ENCODE measurements at places on chromosomes 6 and 20. TPM values are rescaled to one million over a fixed set of nuclear protein-coding genes. Genes with fewer than 3 reads are reported as not detected.

DNA sequence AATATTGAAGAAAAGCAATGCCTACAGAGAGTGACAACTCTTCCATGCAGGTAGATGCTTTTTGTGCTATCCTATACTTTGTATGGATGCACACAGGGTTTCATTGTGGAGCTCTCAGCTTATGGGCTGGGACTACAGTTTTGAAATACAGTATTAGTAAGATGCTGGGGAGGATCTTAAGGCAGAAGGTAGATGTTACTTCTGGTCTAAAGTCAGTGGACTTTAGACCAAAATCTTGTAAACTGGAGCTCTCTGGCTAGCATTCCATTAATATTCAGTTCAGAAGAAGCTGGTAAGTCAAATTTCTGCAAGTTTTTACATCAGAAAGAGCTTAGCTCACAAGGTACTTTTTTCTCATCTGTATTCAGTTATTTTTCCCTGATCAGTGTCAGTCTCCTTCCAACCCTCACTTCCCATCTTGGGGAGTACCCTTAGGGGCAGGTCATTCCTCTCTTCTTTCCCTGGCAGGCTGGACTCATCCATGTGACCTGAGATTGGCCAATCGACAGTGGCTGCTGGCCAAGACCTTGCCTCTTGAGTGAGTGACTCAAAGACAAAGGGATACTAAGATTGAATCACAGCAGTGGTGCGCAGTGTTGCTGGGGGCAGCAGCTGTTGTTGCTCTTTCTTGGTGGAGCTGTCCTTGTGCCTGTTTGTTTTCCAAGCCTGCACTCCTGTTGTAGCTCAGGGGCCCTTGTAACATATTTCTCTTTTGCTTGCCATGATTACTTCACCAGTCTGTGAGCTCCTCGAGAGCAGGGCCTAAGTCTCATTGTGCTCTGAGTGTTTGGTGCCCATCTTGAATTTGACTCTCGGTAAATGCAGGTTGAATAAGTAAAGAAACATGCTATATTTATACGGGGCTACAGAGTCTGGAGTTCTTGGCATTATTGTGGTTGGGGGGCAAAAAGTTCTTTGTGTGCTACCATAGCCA is 2.8 kb upstream of the PHF20 start:
- H3K36me3 ChIP-seq = no peaks in the 10 kb centered on the region
- H3K4me3 ChIP-seq = peak overlapping the region; percentile 91
- peaks cover 72% of the 10 kb centered on the region for H3K4me1 ChIP-seq
- peaks cover 17% of the 10 kb centered on the region for H3K27me3 ChIP-seq
- DNase-seq = peak; percentile 43

DNA sequence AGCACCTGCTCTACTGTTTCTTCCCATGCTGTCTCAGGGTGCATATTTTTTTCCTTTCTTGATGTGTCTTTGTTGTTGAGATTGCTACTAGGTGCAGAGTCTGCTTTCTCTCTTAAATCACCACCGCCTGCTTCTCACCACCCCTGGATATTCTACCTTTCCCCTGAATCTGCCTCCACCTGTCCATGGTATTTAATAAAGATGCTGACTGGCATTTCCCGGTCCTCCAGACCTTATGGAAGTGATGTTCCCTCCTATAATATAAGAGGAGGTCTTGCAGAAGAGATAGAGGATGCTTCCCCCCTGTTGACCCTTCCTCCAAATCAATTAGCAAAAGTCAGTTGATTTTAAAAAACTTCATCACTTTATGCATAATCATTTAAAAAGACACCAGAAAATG is 107.9 kb upstream of the IYD start:
- H3K4me1 ChIP-seq = peaks cover 14% of the 10 kb centered on the region
- no peaks in the 10 kb centered on the region for H3K36me3 ChIP-seq
- H3K27me3 ChIP-seq = peaks cover 8% of the 10 kb centered on the region
- no peak for DNase-seq
- no peak overlapping the region for H3K27ac ChIP-seq
- no peak overlapping the region for H3K4me3 ChIP-seq

GRCh38 chr6:47247227-47247797 is 62.4 kb downstream of the TNFRSF21 start:
- H3K27me3 ChIP-seq = no peaks in the 10 kb centered on the region
- H3K36me3 ChIP-seq = no peaks in the 10 kb centered on the region
- no peak overlapping the region for H3K4me3 ChIP-seq
- H3K4me1 ChIP-seq = peaks cover 5% of the 10 kb centered on the region
- H3K27ac ChIP-seq = no peak overlapping the region

DNA sequence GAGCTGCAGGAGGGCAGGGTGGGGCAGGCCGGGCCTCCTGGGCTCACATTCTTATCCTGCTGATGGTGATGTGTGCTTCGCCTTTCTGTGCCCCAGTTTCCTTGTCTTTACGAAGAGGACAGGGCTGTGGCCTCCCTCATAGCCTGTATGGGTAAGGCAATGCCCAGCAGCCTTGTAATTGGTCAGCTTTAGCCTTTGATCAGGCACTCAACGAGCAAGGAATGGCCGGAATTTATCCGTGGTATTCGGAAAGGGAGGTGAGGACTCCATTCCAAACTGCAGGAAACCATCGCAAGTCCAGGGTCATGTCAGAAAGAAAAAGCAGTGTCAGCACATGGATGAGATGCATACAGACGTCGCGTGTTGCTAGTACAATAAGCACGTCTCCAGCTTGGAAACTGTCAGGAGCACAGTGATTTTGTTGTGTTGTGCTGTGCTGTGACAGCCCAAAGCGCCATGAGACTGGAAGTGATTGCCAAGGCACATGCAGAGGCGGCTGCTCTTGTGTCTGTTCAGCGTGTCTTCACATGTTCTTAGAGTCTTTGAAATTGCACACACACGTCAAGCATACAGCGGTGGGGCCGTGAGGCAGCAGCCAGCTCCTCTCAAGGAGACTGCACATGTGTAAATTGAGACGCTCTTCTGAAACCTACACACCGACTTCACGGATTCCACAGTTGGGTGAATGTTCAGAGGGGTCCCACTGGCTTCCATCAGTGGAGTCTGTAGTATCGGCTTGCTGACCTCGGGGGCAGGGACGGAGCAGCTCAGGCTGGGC is 6.2 kb downstream of the SS18L1 start:
- DNase-seq = no peak
- H3K27me3 ChIP-seq = no peaks in the 10 kb centered on the region
- peaks cover 12% of the 10 kb centered on the region for H3K36me3 ChIP-seq
- peak overlapping the region; percentile 27 for H3K27ac ChIP-seq
- peaks cover 15% of the 10 kb centered on the region for H3K4me1 ChIP-seq

GRCh38 chr6:15145821-15146220 is 100.0 kb upstream of the JARID2 start:
- no peaks in the 10 kb centered on the region for H3K36me3 ChIP-seq
- peaks cover 6% of the 10 kb centered on the region for H3K27me3 ChIP-seq
- no peak overlapping the region for H3K4me3 ChIP-seq
- H3K27ac ChIP-seq = no peak overlapping the region

DNA sequence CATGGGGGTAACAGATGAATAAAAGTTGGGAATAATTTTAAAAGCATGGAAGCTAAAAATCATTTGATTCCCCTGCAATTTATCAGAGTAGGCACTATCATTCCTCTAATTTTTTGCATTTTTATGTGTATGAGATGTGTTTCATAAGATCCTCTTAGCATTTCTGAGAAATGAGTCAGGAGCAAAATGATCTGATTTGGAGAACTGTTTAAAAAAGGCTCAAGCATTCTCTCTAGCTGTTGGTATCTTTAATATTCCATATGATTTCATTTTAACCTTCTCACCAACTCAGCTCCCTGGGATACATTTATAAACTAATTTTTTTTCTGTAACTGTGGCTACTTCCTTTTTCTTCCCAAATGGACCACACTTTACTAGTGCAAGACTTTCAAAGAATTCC is 60.9 kb downstream of the MCHR2 start:
- no peak for DNase-seq
- no peaks in the 10 kb centered on the region for H3K4me1 ChIP-seq
- no peak overlapping the region for H3K4me3 ChIP-seq
- H3K27ac ChIP-seq = no peak overlapping the region

- DNase-seq = no peak
- no peak overlapping the region for H3K4me3 ChIP-seq
- H3K27ac ChIP-seq = no peak overlapping the region
- peaks cover 15% of the 10 kb centered on the region for H3K27me3 ChIP-seq
- no peaks in the 10 kb centered on the region for H3K36me3 ChIP-seq
Measured at GRCh38 chr20:47809161-47809960, 24.1 kb upstream of the SULF2 start.

- no peaks in the 10 kb centered on the region for H3K4me1 ChIP-seq
- no peaks in the 10 kb centered on the region for H3K36me3 ChIP-seq
- DNase-seq = no peak
- peaks cover under 1% of the 10 kb centered on the region for H3K27me3 ChIP-seq
Measured at GRCh38 chr6:97073903-97074302, 149.4 kb downstream of the KLHL32 start.

DNA sequence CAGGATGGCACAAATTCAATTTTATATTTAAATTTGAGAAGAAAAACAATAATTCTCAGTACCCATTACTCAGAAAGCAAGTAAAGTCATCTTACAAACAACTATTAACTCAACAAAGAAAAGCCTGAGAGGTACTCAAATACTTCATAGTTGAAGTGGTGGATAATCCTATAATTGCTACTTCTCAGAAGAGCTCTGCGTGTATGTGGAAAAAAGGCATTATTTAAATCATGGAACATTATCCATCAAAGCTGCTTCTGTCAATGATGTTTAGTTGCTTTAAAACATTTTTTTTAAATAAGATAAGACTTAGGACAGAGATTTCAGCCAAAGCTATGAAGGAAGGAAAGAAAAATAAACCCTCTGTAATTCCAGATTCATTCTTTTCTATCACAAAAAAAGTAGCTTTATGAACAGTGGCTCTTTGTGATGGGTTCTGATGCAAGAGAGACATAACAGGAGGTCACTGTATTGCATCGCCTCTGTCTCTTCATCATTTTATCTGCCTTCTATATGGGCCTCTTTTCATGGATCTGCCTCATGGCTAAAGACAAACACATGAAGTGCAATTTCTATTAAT is 367.9 kb upstream of the SLC35B3 start:
- no peak overlapping the region for H3K27ac ChIP-seq
- no peaks in the 10 kb centered on the region for H3K36me3 ChIP-seq

GRCh38 chr20:23647346-23647745 is 9.6 kb upstream of the CST3 start:
- no peak for DNase-seq
- no peaks in the 10 kb centered on the region for H3K4me1 ChIP-seq
- H3K4me3 ChIP-seq = no peak overlapping the region
- no peak overlapping the region for H3K27ac ChIP-seq
- H3K36me3 ChIP-seq = no peaks in the 10 kb centered on the region
- peaks cover 4% of the 10 kb centered on the region for H3K27me3 ChIP-seq

DNA sequence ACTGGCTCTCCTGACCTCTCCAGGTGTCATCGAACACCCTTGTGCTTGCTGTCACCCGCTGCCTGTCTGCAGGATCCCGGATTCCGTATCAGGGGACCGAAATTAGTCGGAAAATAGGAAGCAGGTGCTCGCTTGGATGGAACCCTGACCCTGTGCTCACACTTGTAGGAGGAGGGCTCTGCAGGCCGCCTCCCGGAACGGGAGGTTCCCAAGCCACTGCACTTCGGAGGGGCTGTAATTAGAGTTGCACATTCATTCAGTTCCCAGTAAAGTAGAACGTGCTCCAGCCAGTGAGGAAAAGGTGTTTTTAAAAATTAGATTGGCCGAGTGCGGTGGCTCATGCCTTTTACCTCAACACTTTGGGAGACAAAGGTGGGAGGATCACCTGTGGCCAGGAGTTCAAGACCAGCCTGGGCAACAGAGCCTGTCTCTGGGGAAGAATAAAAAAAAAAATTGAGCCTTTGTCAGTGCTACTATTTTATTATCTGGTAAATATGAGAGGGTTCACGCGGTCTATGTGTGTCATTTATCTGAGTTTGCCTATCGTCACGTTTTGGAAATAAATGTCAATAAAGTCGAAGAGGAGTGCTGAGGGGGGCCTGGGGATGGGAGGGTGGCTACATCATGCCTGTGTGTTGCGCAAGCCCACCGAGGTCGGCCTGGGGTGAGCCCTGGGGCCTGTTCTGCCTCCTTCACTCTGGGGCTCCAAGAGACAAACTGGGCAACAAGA is 1.5 kb upstream of the GMEB2 start:
- H3K4me3 ChIP-seq = peak overlapping the region; percentile 88
- DNase-seq = peak; percentile 42
- no peaks in the 10 kb centered on the region for H3K27me3 ChIP-seq
- peak overlapping the region; percentile 87 for H3K27ac ChIP-seq

DNA sequence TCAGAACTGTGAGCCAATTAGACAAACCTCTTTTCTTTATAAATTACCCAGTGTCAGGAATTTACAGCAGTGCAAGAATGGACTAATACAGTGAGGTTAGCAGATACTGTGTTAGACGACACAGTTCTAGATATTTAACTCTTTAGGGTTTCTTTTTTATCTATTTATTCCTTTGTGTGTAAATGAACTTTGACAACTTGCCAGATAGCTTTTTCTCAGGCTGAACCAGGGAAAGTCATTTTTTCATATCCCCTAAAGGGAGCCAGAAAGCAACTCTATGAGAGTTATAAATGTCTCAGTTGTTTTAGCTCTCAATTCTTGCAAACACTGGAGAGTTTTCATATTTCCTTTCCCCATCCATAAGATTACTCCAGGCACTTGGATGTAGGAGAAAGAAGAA is 277.3 kb downstream of the PHF3 start:
- H3K27me3 ChIP-seq = peaks cover 4% of the 10 kb centered on the region
- no peaks in the 10 kb centered on the region for H3K4me1 ChIP-seq
- H3K36me3 ChIP-seq = no peaks in the 10 kb centered on the region

- no peak overlapping the region for H3K4me3 ChIP-seq
- no peaks in the 10 kb centered on the region for H3K27me3 ChIP-seq
- H3K4me1 ChIP-seq = no peaks in the 10 kb centered on the region
- H3K27ac ChIP-seq = no peak overlapping the region
Measured at GRCh38 chr20:55333798-55334197, 671.5 kb downstream of the CBLN4 start.

GRCh38 chr20:31923388-31924331 is 28.2 kb downstream of the PDRG1 start:
- no peak overlapping the region for H3K4me3 ChIP-seq
- no peak for DNase-seq
- no peaks in the 10 kb centered on the region for H3K36me3 ChIP-seq
- no peaks in the 10 kb centered on the region for H3K4me1 ChIP-seq
- no peak overlapping the region for H3K27ac ChIP-seq
- peaks cover 2% of the 10 kb centered on the region for H3K27me3 ChIP-seq

GRCh38 chr20:51159303-51159702 is 136.4 kb upstream of the KCNG1 start:
- H3K4me1 ChIP-seq = no peaks in the 10 kb centered on the region
- DNase-seq = no peak
- H3K27me3 ChIP-seq = peaks cover 12% of the 10 kb centered on the region
- H3K4me3 ChIP-seq = no peak overlapping the region

GRCh38 chr20:56393653-56394052 is 1.2 kb downstream of the CSTF1 start:
- no peak overlapping the region for H3K27ac ChIP-seq
- peaks cover 26% of the 10 kb centered on the region for H3K36me3 ChIP-seq
- H3K4me1 ChIP-seq = no peaks in the 10 kb centered on the region
- DNase-seq = no peak

GRCh38 chr20:47350181-47350550 is 6.3 kb downstream of the ZMYND8 start:
- H3K27me3 ChIP-seq = peaks cover 2% of the 10 kb centered on the region
- no peak overlapping the region for H3K27ac ChIP-seq
- H3K4me1 ChIP-seq = peaks cover 13% of the 10 kb centered on the region
- H3K36me3 ChIP-seq = peaks cover 13% of the 10 kb centered on the region
- no peak overlapping the region for H3K4me3 ChIP-seq
- DNase-seq = no peak

Gene SCAF8
- polyA plus RNA-seq = 8.1 TPM

Gene SEMG1
- not detected for polyA plus RNA-seq

Gene BANF2
- polyA plus RNA-seq = not detected

Gene DAAM2
- polyA plus RNA-seq = not detected

Gene FOXF2
- polyA plus RNA-seq = not detected

Gene TREM1
- polyA plus RNA-seq = 2.8 TPM

Gene TMEM74B
- not detected for polyA plus RNA-seq

Gene SRSF12
- 0.22 TPM for polyA plus RNA-seq

Measured in immature natural killer cell (primary cell).